ENCODE measurements at places on chromosomes 16 and 17. TPM values are rescaled to one million over a fixed set of nuclear protein-coding genes. Genes with fewer than 3 reads are reported as not detected.

GRCh38 chr16:84292011-84292410 lies 2.7 kb upstream of the WFDC1 start:
- DNase-seq, result peak; percentile 73

- no peak for DNase-seq
These were observed 25.3 kb downstream of the RPH3AL start for GRCh38 chr17:327296-327695.

DNA sequence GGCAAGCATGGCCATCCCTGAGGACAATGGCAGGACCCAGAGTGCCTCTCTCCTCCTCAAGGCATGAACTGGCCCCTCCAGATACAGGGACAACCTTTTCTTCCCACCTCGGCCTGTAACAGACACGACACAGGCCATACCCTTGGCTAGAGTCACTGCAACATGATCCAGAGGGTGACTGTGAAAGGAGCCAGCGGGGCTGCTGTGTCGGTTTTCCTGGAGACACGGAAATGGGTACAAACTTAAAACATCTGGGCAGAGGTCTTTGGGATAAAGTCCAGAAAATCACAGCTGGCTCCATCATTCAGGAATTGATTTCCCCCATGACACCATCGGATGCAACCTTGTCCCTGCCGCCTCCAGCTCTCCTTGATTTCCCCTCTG lies 5.3 kb downstream of the CEP295NL start:
- DNase-seq, result no peak

- DNase-seq, result no peak
These were observed 2.5 kb downstream of the TK1 start for GRCh38 chr17:78184351-78184750.

CLDN7 gene
- total RNA-seq, result not detected

ARMC5 gene
- 13.7 TPM for total RNA-seq

FBXW10 gene
- 0.06 TPM for total RNA-seq
